ENCODE measurements at places on chromosomes 2 and 18.

DNA sequence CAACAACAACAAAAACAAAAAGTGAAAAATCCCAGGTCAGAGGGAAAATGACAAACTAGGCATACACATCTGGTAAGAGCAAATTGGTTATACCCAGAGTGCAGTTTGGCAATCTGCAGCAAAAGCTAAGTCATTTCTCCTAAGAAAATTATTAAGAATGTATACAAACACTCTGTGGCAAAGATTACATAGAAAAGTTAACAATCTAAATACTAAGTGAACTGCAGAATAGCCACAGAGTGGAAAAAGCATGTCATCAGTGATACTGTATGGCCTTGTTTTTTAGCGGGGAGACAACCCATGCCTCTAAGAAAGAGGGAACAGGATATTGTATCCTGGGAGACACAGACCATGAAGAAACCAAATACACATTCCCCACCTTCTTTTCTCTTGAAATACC, 136.0 kb upstream of the ITGB6 start:
- no peak for DNase-seq

DNA sequence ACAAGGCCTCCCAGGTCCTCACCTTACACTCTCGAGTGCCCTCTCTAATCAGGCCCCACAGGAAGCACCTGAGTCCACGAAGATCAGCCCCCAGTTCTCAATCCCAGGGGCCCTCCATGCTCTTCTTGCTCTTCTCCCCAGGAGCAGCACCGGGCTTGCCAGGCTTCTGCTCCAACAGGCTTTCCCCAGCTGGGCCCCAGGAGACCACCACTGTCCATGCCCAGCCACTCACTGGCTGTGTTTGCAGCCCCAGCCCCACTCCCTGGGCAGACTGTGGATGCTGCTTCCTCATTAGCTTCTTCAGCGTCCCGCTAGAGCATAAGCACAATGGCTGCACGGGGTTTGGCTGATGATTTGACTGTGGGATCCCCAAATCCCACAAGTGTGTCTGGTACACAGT, 781.9 kb downstream of the GALR1 start:
- no peak for DNase-seq

DNA sequence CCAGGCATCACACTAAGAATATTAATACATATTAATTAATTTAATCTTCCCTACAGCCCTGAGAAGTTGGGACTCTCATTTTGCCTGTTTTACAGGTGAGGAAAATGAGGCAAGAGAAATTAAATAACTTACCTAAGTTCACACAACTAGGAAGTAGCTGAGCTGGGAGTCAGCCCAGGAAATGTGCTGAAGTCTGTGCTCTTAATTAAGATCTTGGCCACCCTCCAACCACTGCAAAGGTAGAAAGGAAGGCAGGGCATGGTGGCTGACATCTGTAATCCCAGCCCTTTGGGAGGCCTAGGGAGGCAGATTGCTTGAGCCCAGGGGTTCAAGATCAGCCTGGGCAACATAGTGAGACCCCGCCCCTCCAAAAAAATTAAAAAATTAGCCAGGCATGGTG, 12.9 kb upstream of the MGAT4A start:
- no peak for DNase-seq

GRCh38 chr2:189798312-189799029, 14.2 kb downstream of the PMS1 start:
- no peak for DNase-seq

DNA sequence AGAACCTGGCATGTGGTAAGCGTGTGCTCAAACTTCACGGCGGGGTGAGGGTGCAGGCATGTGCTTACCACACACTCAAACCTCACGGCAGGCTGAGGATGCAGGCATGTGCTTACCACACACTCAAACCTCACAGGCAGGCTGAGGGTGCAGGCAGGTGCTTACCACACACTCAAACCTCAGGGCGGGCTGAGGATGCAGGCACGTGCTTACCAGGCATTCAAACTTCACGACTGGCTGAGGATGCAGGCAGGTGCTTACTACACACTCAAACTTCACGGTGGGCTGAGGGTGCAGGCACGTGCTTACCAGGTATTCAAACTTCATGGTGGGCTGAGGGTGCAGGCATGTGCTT, 105.0 kb upstream of the ALKAL2 start:
- no peak for DNase-seq

DNA sequence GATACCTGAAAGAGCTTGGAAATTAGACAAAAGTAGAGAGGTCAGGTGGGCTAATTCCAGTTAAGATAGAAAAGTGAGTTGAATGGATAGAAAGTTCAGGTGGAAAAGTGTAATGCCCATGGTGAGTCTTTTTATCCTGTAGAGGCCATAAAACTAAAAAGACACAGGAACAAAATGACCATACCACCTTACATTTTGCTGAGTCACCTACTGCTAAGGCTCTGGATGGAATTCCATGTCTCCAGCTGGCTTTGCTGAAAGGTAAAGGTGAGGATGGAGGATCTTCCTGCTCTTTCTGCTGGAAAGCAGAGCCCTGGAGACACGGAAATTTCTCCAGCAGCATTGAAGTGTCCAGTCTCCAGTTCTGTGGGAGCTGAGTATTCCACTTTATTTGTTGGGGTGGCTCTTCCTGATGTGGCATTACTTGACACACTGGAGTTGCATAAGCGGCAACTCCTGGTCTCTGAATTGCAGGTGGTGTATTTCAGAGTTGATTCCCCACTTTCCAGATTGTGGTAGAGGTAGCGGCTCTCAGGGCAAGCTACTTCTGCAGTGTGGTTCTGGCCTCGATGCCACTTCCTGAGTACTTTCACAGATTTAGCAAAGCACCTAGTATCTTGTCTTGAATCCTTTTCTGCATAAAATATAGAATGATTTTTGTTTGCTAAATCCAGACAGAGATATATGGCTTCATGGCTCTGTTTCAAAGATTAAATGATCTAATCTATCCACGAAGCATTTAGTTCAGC, 10.7 kb downstream of the IL1RL2 start:
- no peak for DNase-seq

- DNase-seq: no peak
These were observed 121.8 kb downstream of the ACTR3 start for GRCh38 chr2:114011713-114012112.

GRCh38 chr2:73032702-73033097, 38.8 kb downstream of the SFXN5 start:
- DNase-seq: no peak

DNA sequence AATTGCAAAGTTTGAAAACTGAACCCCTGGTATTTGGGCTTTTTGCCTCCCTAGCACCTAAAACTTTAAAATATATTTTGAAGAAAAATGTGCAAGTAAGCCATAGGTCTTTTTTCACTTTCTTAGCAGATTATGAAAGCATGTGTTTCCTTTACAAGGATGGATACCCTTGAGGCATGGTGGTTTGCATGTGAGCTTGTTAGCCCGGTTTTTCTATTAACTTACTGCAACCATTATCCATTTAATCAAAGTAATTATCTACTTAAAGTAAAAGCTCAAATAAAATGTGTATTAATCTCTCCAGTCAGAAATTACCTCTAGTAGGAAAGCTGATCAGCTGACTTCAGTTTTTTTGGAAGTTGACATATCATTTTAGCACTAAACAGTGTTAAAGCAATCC, 140.6 kb downstream of the EML6 start:
- DNase-seq: no peak

- DNase-seq: no peak
These were observed 17.0 kb downstream of the STK39 start for GRCh38 chr2:168230389-168230788.

- no peak for DNase-seq
These were observed 2.3 kb downstream of the TM4SF20 start for GRCh38 chr2:227376656-227377396.

- DNase-seq: no peak
These were observed 2.7 kb downstream of the EHD3 start for GRCh38 chr2:31236433-31237205.

DNA sequence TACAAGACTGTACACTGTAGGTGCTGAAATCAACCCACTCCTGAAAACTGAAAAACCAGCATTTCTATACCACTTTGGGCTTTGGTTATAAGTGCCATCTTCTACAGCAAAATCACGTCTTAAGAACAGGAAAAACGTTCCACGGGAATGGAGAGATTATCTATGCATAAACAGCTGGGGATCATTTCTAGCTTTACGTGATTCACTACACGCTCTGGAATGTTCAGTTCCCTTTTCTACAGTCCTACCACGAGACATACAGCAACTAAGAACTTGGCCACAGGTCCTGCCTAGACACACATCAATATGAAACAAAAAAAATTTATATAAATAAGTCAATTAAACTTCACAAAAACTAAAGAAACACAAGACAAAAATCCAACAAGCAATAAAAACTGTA, 3.6 kb downstream of the CXCR4 start:
- DNase-seq: no peak

DNA sequence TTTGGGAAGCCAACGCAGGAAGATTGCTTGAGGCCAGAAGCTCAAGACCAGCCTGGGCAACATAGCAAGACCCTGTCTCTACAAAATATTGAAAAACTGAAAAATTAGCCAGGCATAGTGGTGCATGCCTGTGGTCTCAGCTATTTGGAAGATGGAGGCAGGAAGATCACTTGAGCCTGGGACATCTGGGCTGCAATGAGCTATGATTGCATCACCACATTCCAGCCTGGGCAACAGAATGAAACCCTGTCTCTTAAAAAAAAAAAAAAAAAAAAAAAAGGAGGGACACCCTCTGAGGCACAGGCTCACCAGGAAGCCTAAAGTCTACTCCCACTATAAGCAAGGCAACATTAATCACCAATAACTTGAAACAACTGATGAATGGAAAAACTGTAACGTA, 151.1 kb downstream of the CCDC148 start:
- DNase-seq: no peak

DNA sequence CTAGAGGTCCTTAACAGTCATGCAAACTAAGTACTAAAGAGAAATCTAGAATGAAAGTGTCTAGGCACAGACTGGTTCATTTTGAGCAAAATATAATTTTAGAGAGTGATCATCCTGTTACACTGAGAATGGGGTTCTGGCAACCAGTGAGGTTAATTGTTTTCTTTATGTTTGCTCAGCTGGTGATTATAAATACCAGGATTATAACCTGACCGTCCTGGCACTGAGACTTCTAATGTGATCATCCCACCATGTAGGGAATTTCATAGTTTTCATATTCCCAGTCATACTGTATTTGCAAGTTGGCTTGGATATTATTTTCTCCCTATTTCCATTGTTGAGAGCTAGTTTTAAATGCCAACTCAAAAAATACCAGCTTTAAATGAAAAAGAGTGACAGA, 852.5 kb upstream of the LRATD1 start:
- DNase-seq: no peak

GRCh38 chr2:53632714-53633113, 134.9 kb upstream of the CHAC2 start:
- DNase-seq: no peak

DNA sequence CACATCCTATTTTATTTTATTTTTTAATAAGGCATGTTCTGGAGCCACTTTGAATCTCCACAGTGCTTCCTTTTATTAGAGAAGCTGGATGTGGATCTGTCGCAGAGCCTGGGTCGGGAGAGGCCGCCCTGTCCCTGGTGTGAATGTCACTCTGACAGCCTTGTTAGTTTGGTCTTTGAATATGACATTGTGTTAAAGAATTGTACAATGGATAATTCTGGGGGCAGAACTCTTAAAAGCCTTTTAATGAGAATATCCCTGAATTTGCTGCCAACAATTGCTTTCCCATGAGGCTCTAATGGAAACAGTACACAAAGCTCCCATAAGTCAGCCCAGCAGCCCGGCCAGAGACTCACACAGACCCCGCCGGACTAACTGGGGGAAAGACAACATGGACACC, 82.4 kb downstream of the MTCL1 start:
- no peak for DNase-seq

GRCh38 chr2:9423100-9423921, at the start of the genes CPSF3 and ITGB1BP1:
TSS of gene CPSF3 (plus strand) at chr2:9423654. CDS start at chr2:9423774, 120 bp downstream.
TSS of gene ITGB1BP1 (minus strand) at chr2:9423528. CDS start at chr2:9418697, 4,831 bp downstream.
- peak; percentile 92 for DNase-seq

- DNase-seq: no peak
These were observed 92.6 kb downstream of the SPATS2L start for GRCh38 chr2:200399046-200399445.

GRCh38 chr2:124035001-124035400, 9.9 kb downstream of the CNTNAP5 start:
- no peak for DNase-seq

GRCh38 chr18:21387886-21388285, 145.9 kb downstream of the GREB1L start:
- DNase-seq: no peak

- no peak for DNase-seq
These were observed 124.8 kb downstream of the C1D start for GRCh38 chr2:67938053-67938452.

- no peak for DNase-seq
These were observed 86.6 kb downstream of the PDK1 start for GRCh38 chr2:172642301-172643020.

DNA sequence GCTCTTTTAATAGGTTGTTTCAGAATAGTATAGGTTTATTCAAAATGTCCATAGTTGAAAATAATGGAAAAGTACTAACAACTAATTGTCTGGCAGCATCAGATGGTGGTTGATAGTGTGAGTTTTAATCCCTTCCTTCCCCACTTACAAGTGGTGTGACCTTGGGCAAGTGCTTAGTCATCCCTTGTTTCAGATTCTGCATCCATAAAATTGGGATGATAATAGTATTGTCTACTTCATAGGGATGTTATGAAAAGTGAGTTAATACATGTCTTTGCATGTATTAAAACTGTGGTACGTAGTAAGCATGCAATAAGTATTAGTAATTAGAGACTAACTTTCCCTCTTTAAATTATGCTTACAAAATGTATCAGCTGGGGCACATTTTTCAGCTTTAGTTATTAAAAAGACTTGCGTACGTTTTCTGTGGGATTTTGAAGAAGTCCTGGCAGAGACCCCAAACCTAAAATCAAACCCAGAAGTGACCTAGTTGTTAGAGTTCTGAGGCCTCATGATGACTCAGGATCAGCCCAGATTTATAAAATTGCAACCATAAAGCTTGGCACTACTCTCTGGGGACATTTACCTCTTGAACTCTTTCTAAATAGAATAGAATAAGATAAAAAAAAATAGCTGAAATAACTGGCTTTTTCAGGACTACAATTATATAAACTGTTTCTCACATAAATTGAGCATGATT, 8.6 kb downstream of the ITGA4 start:
- no peak for DNase-seq

DNA sequence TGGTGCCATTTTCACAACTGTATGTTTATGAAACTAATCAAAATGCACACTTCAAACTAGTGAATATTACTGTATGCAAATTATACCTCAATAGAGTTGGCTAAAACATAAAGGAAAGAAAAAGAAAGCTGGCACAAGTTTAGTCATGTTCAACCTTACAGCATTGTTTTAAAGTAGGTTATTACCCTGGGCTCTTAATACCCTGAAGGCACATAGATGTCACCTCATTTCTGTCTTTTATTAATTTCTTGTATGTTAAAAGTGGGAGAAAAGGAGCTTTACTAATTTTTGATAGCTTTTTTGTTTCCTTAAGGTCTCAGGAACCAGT, 32.7 kb downstream of the TMEM131 start:
- DNase-seq: no peak

All from stimulated activated CD4-positive, alpha-beta T cell treated with anti-CD3 and anti-CD28 coated beads, Interleukin-15, amount 100 ng/mL, for 1 hour (primary cell).